ENCODE measurements at places on chromosomes 7 and 10.

- DNase-seq: no peak
These were observed 177.2 kb downstream of the PTN start for GRCh38 chr7:137166363-137166762.

DNA sequence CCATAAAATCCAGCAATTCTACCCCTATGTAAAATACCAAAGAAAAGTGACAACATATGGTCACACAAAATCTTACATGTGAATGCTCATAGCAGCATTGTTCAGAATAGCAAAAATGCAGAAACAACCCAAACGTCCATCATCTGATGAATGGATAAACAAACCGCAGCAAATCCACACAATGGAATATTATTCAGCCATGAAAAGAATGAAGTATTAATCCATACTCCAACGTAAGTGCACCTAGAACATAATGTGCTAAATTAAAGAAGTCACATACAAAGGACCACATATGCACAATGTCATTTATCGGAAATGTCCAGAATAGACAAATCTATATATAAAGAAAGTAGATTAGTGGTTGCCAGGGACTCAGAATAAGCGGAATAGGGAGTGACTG is 57.4 kb downstream of the SMURF1 start:
- no peak for DNase-seq

- no peak for DNase-seq
These were observed 109.6 kb downstream of the TCERG1L start for GRCh38 chr10:131201741-131202515.

- DNase-seq: no peak
These were observed 203.6 kb upstream of the AKR1E2 start for GRCh38 chr10:4622384-4622783.

- DNase-seq: no peak
These were observed 95.0 kb downstream of the CABCOCO1 start for GRCh38 chr10:61757525-61758397.

DNA sequence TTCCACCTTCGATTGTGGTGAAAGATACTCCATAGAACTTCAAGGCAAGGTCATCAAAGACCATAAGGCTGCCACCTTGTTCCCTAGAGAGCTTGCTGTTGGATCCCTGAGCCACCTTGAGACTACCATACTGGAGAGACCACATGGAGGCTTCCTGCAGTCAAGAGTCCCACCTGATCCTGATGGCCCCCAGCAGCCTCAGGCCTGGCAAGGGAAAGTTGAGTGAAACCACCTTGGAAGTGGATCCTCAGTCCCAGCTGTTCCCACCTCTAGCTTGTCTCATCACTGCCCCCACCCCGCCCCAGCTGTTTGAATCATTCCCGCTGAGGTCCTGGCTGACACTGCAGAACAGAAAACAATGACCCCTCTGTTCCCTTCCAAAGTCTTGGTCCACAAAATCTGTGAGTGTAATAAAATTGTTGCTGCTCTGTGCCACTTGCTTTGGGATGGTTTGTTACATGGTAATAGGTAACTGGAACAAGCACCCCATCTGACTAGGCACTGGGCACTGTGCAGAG is 32.0 kb downstream of the PRLHR start:
- DNase-seq: no peak

DNA sequence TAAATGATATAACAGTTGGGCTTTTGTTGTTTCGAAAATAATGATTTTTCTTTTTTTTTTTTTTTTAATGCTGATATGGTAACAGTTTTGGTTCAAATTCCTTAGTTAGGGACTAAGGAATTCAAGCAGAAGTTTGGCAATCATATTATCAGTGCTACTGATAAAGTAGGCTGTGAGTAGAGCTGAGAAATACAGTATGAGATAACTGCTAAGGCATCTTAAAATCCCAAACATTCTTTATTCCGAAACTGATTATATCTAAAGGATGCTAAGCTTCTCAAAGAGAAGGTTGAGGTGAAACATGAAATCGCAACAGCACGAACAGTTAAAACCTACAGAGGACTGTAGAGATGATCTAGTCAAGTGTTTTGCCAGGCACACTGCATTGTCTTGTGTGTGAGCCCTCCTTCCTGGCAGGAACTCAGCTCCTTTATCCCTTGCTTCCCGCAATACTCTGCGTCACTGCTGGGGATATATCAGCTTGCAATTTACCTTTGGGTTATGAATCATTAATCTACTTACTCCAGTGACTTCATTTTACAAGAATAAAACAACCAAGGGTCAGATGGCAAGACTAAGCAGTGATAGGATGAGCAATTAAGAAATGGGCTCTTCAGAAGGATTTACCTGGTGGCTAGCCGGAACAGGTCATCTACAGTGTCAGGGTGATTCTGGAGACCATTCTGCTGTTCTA is 36.7 kb downstream of the IRF5 start:
- DNase-seq: no peak

- no peak for DNase-seq
These were observed 411.1 kb upstream of the MBL2 start for GRCh38 chr10:53183733-53184132.

Data from NCI-H1417 treated with DMSO at 0.1 percent for 48 hours (cell line).